Keratinocyte (primary cell): ENCODE measurements at places on chromosomes 12 and 14. TPM values are rescaled to one million over a fixed set of nuclear protein-coding genes. Genes with fewer than 3 reads are reported as not detected.

GRCh38 chr12:81221681-81222080, 143.8 kb downstream of the ACSS3 start:
- no peak for DNase-seq

- no peak for DNase-seq
Observed at GRCh38 chr14:103507751-103508150, 14.9 kb downstream of the CKB start.

Gene ARMH4
- 0.55 to 0.57 TPM (median 0.56 TPM) in 3 replicates for polyA plus RNA-seq

Gene DPPA3
- polyA plus RNA-seq, result not detected in 3 replicates

DNA sequence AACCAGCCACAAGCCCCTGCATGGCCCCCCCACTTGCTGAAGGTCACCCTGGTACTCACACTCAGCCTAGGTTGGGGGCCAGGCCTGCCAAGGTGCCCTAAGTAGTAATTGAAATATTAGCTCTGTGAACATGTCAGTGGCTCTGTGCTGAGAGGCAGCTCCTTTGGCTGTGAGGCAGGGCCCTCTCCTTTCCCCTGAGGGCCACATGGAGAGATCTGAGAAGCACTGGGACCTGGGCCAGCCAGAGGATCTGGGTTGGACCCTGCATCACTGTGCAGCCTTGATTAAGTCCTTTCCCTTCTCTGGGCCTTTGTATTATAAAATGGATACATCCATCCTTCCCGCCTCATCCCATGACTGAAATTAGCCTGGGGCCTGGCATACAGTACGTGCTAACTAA, 58.0 kb upstream of the FAM222A start:
- DNase-seq, result no peak

Gene GARIN6
- not detected in 3 replicates for polyA plus RNA-seq

Gene PPM1H
- 0.07 to 0.21 TPM (median 0.09 TPM) in 3 replicates for polyA plus RNA-seq

- DNase-seq, result no peak
Observed at GRCh38 chr14:39367387-39367751, 64.9 kb downstream of the FBXO33 start.

Gene SIX6
- polyA plus RNA-seq, result not detected in 3 replicates

DNA sequence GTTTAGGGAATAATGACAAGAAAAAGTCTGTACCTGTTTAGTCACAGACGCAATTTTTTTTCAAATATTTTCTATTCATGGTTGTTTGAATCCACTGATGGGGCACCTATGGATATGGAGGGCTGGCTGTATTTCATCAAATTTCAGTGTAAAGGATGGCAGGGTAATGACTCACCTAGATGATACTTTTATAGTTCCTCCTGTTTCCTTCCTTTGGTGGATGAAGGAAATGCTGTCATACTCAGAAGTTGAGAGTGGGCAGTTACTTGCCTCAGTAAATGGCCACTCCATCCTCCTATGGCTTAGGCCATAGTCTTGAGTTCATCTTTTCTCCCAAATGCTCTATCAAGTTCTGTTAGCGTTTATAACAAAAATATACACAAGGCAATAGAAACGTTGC, 18.9 kb upstream of the C12orf71 start:
- no peak for DNase-seq

DNA sequence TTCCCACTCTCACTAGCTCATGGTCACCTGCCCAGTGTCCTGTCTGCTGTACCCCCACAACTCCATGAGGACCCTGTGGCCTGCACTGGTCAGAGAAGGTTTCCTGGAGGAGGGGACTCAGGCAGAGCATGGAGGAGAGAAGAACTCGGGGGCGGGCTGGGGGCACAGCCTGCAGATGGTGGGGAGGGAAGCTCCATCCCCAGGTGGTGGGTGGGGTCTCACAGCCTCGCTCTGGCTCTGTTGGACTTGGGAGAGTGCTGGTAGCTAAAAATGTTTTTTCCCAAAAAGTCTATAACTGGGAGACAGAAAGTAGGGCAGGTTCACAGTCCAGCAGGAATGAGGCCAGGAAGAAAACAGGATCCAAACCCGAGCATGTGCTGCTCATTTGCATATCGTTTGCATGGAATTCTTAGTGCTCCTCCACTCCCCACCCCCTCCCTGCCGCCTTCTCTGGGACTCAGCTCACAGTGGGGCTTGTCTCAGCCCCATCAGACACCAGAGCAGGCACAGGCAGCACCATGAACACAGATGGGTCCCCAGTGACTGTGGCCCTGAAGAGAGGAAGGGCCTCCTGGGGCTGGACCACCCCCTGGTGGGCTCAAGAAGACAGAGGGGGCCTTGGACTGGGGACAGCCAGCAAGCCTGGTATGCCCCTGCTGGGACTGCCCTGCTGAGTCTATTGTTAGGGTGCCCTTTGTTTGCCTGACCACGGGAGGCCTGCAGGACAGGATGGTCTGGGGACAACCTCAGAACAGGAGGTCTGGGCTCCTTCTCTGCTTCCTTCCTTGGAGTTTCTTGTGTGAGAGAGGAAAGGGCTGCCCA, 67.0 kb upstream of the SFSWAP start:
- no peak for DNase-seq

DNA sequence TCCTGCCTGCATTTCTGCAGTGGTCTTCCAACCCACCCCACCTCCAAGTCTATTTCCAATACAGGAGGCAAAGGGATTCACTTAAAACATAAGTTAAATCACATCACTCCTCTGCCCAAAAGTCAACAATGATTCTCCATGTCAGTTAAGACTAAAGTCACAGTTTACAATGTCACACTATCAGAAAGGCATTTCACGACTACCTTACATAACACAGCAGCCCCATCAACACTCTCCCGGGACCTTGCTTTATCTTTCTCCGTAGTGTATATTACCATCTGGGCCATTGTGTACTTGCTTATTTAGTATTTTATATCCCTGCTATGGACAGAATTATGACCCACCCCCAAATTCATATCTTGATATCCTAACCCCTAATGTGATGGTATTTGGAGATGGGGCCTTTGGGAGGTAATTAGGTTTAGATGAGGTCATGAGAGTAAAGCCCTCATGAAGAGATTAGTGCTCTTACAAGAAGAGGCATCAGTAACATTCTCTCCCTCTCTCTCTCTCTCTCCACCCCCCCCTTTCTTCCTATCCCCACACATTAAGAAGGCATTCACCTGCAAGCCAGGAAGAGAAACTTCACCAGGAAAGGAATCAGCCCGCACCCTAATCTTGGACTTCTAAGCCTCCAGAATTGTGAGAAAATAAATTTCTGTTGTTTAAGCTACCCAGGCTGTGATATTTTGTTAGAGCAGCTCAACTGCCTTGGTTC, 112.7 kb downstream of the GXYLT1 start:
- DNase-seq, result no peak
